NCI-H1092 treated with DMSO at 0.1 percent for 48 hours (cell line): ENCODE measurements at places on chromosomes 1 and 21.

- no peak for DNase-seq
These were observed 42.6 kb downstream of the CD34 start for GRCh38 chr1:207868251-207868773.

GRCh38 chr21:37565530-37566223 is 199.1 kb downstream of the DYRK1A start:
- DNase-seq = no peak

DNA sequence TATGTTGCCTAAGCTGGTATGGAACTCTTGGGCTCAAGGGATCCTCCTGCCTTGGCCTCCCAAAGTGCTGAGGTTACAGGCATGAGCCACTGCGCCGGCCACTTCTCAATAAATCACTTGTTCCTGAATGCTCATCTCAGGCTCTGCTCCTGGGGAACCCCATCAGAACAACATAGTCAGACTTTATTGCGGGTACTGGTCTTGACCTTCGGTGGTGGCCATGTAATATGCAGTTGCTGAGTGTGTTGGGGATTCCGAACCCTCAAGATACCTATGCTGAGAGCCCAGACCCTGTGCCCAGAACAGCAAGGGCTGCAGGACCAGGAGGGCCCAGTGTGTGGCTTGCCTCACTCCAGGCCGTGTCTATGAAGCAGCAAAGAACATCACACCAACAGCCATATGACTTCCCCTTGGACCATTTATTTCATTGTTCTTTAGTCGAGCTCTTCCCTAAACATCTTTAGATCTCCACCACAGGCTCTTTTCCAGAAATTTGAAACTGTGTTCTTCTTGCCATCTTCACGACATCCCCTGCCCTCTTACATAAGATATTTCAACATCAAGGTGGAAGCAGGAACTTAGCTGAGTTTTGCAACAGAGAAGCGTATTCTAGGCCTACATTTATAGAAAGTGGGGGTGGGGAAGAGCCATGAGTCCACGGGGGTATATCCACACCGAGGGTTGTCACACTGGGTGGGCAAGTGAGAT is 12.7 kb upstream of the SDHB start:
- no peak for DNase-seq

GRCh38 chr1:15348648-15349047 is 61.0 kb upstream of the EFHD2 start:
- no peak for DNase-seq

DNA sequence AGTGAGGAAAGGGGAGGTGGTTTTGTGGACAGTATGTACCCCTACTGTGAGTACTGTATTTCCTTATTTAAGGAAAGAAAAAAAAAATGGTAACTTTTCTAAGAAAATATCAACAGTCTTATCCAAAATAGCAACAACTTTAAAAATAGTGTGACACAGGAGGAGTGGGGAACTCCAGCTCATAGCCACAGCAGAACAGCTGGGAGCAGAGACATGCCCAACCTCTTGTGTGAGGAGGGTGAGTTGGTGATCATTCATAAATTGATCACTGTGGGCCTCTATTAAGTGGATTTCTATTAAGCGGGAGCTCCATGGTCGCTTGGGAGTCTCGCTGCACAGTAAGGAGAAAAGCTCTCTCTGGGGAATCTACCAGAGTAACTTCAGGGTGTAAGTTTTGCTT is 158.8 kb upstream of the DUSP10 start:
- no peak for DNase-seq

GRCh38 chr1:214384373-214385079 is 103.6 kb downstream of the SMYD2 start:
- DNase-seq = no peak

DNA sequence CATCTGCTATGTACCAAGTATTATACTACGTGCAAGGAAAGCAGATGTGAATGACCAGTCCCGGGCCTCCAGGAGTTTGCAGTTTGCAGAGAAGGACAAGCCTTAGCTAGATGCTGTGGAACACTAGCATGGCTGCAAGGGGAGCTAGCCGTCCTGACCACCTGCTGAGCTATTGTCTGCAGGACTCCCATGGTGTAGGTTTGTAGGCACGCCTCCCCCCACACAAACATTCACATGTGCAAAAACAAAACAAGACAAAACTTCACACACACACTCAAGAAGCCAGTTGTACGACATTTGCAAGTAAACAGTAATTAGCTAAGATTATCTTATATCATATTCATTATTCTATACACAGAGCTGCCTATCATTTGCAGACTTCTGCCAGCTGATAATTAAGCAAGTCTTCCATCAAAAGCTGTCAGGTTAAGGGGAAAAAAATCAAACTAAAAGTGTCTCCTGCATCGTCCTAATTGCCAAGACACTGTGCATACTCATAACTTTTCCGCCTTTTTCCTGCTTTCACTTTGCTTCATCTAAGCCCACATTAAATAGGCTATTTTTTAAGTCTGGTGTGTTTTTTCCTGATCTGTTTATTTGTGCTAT is 10.7 kb upstream of the HNRNPU start:
- DNase-seq = no peak

GRCh38 chr1:94434365-94435045 is 16.3 kb downstream of the ABCD3 start:
- no peak for DNase-seq

DNA sequence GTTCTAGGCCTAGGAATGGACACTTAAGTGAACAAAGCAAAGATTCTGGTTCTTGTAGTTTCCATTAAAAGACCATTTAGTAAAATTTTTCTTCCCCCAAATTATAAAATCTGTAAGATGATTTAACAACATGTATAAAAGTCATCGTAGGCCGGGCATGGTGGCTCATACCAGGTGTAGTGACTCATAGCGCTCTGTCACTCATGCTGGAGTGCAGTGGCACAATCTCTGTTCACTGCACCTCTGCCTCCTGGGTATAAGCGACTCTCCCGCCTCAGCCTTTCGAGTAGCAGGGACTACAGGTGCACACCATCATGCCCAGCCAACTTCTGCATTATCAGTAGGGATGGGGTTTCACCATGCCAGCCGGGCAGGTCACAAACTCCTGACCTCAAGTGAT is 9.1 kb downstream of the ASPM start:
- no peak for DNase-seq

DNA sequence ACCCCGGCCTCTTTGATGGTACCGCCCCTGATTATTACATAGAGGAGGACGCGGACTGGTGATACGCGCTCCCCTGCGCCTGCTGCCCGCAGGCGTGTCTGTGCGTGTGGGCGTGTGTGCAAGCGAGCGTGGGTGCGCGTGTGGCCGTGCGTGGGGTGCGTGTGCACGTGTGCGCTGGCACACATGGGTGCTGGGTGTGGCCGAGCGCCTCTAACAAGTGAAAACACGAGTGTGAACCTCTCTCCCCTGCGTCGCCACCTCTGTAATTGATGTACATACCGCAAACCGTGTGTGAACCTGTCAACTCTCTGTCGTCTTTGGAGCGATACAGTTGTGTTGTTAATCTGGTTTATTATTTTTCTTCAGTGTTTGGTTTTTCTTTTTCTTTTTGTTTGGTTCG is 87.8 kb upstream of the TMEM51 start:
- DNase-seq = no peak
